ENCODE measurements at places on chromosomes 1 and 21.

DNA sequence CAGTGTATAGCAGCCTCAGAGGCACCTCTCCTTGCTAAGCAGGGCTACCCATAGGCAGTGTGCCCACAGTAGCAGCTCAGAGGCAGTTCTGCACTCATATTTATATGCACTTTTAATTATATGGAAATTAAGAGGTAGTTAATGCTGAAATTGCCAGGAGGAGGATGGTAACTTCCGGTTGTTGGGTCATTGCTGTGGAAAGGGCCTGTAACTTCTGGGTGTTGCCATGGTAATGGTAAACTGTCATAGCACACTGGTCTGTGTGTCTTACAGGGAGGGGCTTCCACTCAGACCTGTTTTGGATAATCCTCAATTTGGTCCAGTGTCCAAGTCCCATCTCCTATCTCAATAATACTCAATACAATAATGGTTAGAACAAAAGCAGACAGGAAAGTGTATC, 7.6 kb downstream of the CFH start:
- DNase-seq = peak; percentile 11

- DNase-seq = no peak
Measured at GRCh38 chr21:29673096-29673610, 266.6 kb downstream of the GRIK1 start.

- no peak for DNase-seq
Measured at GRCh38 chr1:26102526-26102925, 9.1 kb upstream of the PDIK1L start.

GRCh38 chr21:41427556-41427955, 1.5 kb downstream of the MX1 start:
- no peak for DNase-seq

- no peak for DNase-seq
Measured at GRCh38 chr1:6587261-6588005, 7.6 kb downstream of the ZBTB48 start.

DNA sequence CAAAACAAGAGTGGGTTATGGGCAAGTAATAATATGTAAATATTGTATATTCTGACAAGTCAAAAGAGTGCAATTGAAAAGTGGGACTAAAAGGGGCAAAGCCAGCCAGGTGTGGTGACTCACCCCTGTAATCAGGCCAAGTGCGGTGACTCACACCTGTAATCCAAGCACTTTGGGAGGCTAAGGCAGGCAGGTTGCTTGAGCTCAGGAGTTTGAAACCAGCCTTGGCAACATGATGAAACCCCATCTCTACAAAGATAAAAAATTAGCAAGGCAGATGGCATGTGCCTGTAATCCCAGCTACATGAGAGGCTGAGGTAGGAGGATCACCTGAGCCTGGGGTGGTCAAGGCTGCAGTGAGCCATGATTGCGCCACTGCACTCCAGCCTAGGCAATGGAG, 304.0 kb downstream of the HHIPL2 start:
- DNase-seq = no peak

DNA sequence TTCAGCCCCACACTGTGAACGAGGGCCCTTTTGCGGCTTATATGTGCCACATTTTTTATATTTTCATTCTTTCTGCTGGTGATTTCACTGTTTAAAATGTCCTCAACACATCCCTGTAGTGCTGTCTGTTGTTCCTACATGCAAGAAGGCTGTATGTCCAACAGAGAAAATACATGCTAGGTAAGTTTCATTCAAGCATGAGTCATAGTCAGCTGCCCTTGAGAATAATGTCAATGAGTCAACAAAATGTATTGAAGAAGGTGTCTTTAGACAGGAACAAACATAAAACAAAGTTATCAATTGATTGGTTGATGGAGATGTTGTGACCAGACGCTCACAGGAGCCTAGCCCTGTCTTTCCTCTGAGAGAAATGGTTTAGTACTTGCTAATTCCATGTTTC, 553.4 kb downstream of the PLPP3 start:
- no peak for DNase-seq

- peak; percentile 37 for DNase-seq
Measured at GRCh38 chr1:150576794-150577556, 2.4 kb downstream of the MCL1 start.

GRCh38 chr1:234616644-234617043, 6.7 kb upstream of the IRF2BP2 start:
- peak; percentile 90 for DNase-seq

- no peak for DNase-seq
Measured at GRCh38 chr1:54800899-54801759, at the start of gene TTC22. Gene TTC22 (minus strand): TSS chr1:54801323. CDS start chr1:54801163, 160 bp downstream.

DNA sequence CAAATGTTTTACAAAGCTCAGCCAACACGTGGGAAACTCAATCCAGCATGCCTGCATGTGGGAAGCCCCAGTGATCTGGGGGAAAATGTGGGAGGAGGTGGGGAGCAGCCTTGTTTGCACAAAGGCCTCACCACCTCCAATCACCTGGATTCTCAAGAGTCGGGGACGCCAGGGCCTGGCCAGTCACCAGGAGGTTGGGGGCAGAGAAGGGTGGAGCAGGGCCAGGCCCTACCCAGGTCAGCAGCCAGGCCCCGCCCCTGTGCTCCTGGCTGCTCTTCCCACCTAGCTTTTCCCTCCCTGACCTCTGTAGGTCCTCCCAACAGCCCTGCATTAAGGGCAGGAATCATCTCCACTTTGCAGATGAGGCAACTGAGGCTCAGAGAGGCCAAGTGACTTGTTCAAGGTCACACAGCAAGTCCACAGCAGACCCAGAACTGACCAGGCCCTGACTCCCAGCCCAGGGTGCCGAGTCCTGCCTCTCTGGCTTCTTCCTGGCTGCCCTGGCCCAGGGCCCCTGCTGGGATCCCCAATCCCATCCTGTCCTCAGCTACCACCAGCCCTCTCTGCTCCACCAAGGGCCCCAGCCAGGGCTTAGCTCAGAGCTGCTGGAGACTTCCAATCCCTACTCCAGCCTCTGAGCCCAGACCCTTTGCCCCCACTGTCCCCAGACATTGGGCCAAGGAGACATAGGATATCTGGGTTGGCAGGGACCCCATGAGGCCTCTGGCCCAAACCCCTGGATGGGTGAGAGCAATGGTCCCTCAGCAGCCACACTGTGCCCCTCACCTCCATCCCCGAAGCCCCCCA, 508.6 kb downstream of the PTPRU start:
- no peak for DNase-seq

DNA sequence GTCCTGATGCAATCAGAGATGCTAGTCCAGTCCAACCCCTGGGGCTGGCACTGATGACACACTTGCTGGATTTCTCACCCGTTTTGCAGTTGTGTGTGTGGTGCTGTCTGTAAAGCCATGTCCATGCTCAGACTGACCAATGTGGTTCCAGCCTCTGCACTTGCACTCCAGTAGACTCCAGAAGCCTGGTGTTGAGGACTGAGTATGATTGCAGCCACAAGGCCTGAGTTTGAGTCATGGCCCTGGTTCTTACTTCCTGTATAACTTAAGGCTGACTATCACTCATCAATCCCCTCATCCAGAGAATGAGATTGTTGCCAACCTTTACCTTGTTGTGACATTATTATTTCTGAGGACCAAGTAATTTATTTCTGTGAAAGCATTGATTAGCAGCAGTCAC, 34.8 kb upstream of the IKBKE start:
- DNase-seq = no peak

DNA sequence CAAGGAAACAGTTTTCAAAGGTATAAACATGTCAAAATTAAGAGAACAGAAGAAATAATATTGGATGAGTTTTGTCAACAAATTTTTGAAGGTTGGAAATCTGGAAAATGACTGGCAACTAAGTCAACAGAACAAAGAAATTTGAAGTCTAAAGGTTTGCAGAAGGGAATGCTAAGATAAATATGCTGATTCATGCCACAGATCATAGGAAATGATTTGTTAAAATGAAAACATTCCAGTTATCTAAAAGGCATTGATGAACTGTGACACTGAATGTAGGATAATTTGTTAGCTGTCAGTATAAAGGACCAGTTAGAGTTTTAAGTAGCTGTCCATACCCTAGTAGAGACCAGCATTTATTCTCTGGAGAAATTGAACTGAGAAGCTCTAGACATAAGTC, 157.9 kb upstream of the CHRM3 start:
- DNase-seq = no peak

- no peak for DNase-seq
Measured at GRCh38 chr1:74317663-74318062, 82.5 kb downstream of the TNNI3K start.

GRCh38 chr1:177969825-177970371, at the start of gene SEC16B:
Gene SEC16B (minus strand): TSS chr1:177970058. CDS start chr1:177967981, 2,077 bp downstream.
- DNase-seq = no peak

- no peak for DNase-seq
Measured at GRCh38 chr1:206833106-206833680, 32.2 kb upstream of the IL20 start.

DNA sequence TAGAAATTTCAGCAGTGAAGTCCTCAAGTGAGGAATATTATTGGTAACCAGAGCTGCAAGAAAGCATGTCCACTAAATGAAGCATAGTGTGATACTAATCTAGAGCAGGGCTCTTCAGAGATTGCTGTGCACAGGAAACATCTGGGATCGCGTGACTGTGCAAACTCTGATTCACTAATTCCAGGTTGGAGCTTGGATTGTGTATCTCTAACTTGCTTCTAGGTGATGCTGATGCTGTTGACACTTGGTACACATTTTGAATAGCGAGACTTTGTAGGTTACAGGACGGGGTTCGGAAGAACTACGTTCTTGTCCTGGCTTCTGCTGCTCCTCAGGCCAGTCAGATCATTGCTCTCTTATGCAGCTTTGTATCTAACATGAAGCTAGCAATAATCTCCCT, 66.5 kb downstream of the PRRX1 start:
- DNase-seq = peak; percentile 46

- no peak for DNase-seq
Measured at GRCh38 chr1:203103829-203104495, 18.1 kb upstream of the MYOG start.

GRCh38 chr1:6638226-6638625, 13.6 kb downstream of the THAP3 start:
- peak; percentile 70 for DNase-seq

DNA sequence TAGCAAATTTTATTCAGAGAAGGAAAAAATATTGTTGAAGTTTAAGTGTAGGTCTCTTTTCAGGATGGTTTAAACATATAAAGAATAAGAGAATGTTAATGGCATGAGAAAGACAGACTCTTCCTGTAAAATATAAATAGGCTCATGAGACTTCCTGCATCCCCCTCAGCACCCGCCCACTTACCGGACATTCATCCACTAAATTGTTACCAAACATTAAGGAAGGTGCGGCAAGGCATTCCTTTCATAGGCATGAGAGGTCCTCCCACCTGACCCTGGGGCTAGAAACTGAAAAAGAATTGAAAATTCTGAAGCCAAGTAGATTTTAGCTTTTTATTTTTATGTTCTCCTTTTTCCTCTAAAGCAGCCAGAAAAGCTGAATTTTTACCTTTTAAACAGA, 10.6 kb upstream of the USP1 start:
- no peak for DNase-seq

- DNase-seq = no peak
Measured at GRCh38 chr1:68280286-68280685, 48.0 kb upstream of the WLS start.

- peak; percentile 97 for DNase-seq
Measured at GRCh38 chr1:115302390-115302961, 35.6 kb downstream of the NGF start.

GRCh38 chr1:29900712-29901111, 664.4 kb downstream of the PTPRU start:
- no peak for DNase-seq

- no peak for DNase-seq
Measured at GRCh38 chr1:7988576-7988975, 27.1 kb downstream of the PARK7 start.

DNA sequence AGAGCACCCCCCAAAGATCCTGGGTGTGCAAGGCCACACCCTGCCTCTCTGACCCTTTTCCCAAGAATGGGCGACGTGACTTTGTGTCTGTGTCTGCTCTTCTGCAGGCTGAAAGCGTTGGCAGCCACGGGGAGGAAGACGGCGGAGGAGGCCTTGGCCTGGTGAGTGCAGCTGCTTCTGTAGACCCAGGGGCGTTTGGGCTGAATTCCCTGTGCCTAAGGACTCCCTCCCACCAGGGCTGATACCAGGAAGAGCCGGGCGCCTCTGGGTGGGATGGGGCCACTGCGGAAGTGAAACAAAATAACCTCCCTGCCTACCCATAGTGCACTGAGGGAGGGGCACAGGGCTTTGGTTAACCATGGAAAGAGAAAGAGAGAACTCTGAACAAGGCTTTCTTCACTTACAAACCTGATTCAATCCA, 2.5 kb downstream of the UBASH3A start:
- DNase-seq = no peak

DNA sequence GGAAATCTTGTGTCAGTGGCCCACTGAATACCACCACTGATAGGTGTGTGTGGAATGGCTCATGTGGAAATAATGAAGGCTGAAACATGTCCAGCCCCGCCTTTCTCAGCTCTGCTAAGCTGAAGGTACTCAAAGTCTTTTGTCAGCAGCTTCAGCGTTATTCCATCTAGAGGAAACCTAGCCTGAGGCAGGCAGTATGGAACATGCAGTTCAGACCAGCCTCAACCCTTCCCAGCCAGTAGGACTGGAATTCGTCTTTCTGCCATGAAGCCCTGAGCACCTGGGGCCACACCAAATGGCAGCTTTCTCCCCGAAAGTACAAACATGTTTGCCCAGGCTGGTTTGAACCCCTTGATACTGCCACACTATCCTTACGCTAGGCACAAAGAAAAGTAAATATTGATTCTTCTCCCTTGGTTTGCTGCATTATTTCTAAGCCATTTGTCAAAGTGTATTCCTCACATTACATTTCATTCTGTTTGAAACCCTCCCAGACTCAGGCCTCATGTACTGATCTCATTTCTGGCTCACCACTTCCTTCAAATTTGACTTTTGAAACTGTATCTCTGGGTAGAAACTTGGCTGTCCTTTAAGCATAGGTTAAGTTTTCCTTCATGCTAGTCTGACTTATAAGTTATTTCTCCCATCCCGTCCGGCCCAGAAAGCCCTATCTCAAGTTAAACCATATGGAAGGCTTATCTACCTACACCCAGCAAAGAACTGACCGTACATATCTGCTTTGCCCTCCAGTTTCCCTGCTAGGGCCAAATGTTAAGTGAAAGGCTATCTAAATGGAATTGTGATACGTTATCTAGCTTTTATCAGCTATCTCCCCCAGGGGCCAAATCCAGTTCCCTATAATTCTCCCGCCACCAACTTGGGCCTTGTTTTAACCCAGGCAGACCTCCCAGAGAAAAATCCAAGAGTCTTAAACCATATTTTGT, 45.7 kb upstream of the HOOK1 start:
- DNase-seq = no peak

Data from AG10803 (cell line).